ENCODE measurements at places on chromosomes 1 and 21.
A peak's percentile ranks its signal among the peaks of the same experiment; 100 is the strongest.

- DNase-seq = no peak
Measured at GRCh38 chr1:35554266-35555211, 2.7 kb downstream of the KIAA0319L start.

DNA sequence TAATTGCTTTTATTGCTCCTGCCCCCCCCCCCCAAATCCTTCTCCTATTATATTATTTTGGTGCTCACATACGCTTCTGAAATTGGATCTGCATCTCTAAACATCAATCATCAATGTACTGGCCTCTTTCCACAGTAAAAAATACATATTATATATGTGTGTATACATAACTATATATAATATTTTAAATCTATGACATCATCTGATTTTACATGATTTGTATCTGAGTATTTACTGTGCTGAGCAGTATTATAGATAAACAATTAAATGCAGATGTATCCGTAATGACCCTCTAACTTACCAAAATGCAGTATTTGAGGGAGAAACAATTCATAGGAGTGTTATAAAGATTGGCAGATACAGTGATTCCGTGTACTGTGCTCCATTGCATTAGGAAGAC, 832 bp downstream of the PLPPR4 start:
- DNase-seq = no peak

GRCh38 chr1:152001631-152002584, 8.2 kb upstream of the S100A10 start:
- DNase-seq = peak; percentile 64

DNA sequence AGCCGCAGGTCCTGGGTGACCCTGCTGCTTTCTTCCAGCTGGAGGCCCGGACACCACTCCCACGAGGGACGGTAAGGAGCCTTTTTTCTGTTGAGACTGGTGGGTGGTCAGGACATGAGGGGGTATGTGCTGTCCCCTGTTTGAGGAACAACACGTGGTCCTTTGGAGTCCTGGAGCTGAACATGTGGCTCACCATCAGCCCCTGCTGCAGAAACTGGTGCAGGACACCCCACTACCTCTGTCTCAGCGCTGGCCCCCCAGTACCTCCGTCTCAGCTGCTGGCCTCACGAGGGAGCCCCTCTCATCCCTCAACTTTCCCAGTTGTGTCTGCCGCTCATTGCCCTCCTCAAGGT, 34.7 kb downstream of the SLC19A1 start:
- no peak for DNase-seq

DNA sequence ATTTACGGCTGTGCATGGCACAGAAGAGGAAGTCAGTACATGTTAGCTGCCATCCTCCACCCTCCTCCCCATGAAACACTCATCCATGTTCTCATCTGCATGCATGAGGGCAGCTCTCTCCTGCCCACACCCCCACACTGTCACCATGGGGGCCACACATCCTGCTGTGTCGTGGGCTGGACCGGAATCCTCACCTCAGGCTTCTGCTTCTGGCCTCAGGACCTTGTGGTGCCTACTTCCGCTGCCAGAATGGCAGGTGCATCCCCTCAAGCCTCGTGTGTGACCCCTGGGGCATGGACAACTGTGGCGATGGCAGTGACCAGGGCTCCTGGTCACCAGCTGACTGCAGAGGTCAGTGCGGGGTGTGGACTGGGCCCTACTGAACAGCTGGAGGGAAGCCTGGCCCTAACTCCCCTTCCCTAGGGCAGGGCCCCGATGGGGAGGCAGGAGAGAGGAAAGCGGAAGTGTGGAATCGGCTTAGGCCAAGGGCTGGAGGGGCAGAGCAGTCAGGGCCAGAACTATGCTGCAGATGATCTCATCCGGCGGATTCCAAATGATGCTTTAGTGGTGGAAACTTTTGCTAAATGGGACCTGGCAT, 3.8 kb downstream of the LDLRAD2 start:
- DNase-seq = no peak

DNA sequence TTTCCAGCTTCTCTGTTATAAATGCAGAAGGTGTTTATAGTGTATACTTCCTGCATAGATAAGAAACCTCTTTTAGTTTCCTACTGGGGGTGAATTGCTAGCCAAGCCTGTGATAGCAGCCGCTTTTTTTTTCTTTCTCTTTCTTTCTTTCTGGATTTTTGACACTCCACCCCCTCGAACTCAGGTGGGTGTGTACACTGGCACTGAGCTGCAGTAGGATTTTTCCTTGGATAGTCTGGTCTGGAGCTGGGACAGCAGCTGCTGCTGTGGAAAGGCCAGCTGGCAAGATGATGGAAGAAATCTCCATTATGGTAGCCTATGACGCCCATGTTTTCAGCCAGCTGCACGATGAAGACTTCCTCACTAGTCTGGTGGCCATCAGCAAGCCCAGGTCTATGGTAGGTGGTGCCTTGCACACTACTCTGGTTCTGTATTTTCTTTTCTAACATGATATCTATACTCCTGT, 122.5 kb upstream of the CACYBP start:
- DNase-seq = no peak

DNA sequence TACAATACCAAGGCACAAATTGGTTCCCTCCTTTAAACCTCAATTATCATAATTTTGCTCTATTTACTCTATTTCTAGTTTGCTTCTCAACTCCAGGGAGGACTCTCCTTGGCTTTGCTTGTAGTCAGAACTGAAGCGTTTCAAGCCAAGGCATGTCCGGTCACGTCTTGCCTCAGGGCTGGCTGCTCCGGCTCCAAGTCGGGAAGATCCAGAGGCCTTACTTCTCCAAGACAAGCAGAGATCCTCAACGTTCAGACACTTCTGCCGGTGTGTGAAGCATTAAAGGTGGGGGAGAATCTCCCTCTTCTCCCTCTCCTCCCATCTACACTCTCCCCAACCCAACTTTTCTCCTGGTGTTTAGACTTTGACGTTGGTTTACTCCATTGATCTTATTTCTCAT, 7.2 kb upstream of the HHAT start:
- DNase-seq = no peak

- no peak for DNase-seq
Measured at GRCh38 chr1:152968248-152968647, 2.2 kb upstream of the SPRR4 start.

DNA sequence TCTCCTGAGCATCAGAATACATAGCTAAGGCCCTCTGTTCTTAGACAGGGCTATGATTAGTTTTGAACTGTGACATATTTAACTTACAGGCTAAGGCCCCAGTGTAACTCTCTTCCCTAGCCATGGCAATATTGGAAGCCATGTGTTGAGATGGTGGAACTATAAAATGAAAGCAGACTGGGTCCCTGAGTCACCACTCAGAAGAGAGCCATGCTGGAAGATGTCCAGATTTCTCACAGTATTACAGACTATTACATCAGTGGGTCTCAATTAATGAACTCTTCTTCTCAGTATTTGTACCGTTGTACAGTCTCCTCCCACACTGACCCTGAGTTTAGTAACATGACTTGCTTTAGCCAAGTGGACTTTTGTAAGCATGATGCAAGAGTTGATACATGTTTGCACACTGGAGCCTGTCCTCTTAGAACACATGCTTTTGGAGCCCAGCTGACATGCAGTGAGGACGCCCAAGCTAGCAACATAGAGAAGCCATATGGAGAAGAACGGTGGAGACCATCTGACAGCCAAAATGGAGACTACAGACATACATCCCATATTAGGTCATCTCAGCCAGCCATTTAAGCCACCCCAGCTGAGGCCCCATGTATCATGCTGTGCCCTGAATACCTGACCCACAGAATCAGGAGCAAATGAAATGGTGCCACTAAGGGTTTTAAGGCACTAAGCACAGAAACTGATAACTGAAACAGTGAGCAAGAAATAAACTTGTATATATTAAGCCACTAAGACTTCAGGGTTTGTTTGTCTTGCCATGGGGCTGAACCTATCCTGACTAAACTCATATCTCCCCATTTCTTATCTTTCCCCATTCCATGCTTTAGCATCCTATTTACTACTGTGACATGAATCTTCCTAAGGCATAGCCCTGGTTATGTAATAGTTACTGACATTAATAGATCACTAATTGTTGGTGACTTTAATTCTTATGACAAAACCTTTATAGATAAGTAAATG, 24.4 kb downstream of the TBX15 start:
- no peak for DNase-seq

DNA sequence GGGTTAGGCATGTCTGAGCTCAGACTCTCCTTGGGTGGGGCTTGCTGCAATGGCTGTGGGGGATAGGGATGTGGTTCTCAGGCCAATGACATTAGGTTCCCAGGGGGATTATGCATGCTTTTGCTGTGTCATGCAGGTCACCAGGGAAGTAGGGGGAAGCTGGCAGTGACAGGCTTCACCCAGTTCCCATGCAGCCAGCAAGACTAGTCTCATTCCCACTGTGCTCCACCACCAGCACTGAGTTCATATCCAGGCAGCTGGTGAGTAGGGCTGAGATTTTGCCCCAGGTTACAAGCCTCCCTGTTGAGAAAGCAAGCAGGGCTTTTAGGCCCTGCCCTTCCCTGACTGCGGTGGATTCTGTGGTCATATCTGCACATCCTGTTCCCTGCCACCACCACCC, 32.1 kb upstream of the PLA2G5 start:
- DNase-seq = no peak

GRCh38 chr1:207398986-207399385, 55.1 kb upstream of the CR2 start:
- no peak for DNase-seq

DNA sequence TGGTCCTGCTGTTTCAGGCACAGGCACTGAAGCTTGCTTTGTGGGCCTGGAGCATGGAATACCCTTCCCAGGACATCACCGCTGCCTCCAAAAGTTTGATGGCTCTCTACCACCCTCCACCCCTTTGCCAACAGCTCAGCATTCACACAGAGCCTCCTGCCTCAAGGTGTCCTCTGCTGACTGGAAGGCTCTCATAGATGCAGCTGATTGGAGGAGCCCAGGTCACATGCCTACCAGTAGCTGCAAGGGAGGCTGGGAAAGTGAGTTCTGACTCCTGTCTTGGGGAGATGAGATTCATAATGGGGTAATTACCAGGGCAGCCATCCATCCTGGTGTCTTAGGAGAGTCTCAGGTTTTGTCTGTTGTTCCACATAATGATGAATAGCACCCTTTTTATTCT, 124.8 kb upstream of the GRIK3 start:
- no peak for DNase-seq

DNA sequence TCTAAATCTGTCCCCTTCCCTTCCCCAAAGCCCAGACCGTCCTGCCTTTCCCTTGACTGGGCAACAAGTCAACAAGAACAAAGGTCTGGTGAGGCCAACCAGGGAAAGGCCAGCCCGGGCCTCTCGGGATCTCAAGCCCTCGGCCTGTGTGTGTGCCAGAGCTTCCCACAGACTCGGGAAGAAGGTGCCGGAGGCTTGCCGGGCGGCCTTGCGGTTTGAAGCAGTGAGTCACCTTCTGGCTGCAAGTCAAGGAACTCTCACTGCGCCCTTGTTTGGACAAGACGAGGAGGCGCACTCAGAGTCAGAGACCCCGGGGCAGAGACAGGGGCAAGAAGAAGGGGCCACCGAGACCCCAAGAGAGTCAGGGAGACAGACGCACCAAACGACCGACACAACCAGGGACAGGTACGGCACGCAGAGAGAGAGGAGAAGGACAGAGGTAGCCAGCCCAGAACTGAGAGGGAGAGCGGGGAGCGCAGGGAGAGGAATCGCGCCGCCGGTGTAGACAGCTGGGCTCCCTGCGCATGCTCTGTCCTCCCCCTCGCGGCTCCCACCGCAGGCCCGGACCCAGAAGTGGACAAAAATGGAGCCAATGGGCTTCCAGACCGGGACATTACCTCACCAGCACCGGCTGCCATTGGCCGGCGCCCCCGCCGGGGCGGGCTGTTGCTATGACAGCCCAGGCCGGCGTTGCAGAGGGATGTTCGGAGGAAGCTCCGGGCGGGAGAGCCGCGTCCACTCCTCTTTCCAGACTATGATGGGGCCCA, 66.6 kb upstream of the LAPTM5 start:
- peak; percentile 61 for DNase-seq

DNA sequence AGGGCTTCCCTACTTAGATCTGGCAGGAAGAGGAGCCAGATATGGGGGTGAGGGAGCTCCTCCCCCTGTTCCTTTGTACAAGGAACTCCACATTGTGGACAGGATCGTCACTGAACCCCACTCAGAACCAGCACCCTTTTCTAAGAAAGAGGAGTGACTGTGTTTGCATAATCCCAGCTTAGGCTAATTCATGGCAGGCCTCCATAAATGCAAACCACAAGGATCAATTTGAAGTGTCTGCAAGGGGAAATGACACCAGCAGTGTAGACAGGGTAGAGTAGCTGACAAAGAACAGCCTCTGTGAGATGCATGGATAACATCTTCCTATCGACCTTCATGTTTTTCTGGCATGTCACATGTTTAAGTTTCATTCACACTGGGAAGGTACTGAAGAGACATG, 11.7 kb downstream of the MX1 start:
- no peak for DNase-seq

Measured in stimulated activated CD4-positive, alpha-beta T cell treated with anti-CD3 and anti-CD28 coated beads, Interleukin-1b, Interleukin-23, amount 100 ng/mL, for 48 hours (primary cell).